ENCODE measurements at places on chromosomes 1 and 21. TPM values are rescaled to one million over a fixed set of nuclear protein-coding genes. Genes with fewer than 3 reads are reported as not detected.

The KIAA1614 gene
- 8.2 TPM for total RNA-seq

The ATP1A4 gene
- total RNA-seq = 0.64 TPM

The FLG2 gene
- total RNA-seq = not detected

The CEP104 gene
- total RNA-seq = 31.0 TPM

The TIAM1 gene
- 79.3 TPM for total RNA-seq

The LYPD8 gene
- total RNA-seq = not detected

The MAB21L3 gene
- 0.36 TPM for total RNA-seq

The METTL13 gene
- 15.6 TPM for total RNA-seq

The ASAP3 gene
- total RNA-seq = 16.2 TPM

The SYCP1 gene
- not detected for total RNA-seq

The ICOSLG gene
- 0.91 TPM for total RNA-seq

The UBE2J2 gene
- total RNA-seq = 32.1 TPM

The BEND5 gene
- 17.6 TPM for total RNA-seq

The GLUL gene
- 392 TPM for total RNA-seq

The LMOD1 gene
- 0.64 TPM for total RNA-seq

The GBP6 gene
- 0.73 TPM for total RNA-seq

The CLCA1 gene
- 0.54 TPM for total RNA-seq

The DNASE2B gene
- not detected for total RNA-seq

The VSIG8 gene
- 0.18 TPM for total RNA-seq

The ODR4 gene
- 41.2 TPM for total RNA-seq

The SYT14 gene
- 49.5 TPM for total RNA-seq

The FALEC gene
- 2.2 TPM for total RNA-seq
